Stromal cell of bone marrow (primary cell): ENCODE measurements at places on chromosomes 12 and 14.

- DNase-seq, result no peak
Measured at GRCh38 chr14:96586921-96587822, 85.0 kb downstream of the PAPOLA start.

DNA sequence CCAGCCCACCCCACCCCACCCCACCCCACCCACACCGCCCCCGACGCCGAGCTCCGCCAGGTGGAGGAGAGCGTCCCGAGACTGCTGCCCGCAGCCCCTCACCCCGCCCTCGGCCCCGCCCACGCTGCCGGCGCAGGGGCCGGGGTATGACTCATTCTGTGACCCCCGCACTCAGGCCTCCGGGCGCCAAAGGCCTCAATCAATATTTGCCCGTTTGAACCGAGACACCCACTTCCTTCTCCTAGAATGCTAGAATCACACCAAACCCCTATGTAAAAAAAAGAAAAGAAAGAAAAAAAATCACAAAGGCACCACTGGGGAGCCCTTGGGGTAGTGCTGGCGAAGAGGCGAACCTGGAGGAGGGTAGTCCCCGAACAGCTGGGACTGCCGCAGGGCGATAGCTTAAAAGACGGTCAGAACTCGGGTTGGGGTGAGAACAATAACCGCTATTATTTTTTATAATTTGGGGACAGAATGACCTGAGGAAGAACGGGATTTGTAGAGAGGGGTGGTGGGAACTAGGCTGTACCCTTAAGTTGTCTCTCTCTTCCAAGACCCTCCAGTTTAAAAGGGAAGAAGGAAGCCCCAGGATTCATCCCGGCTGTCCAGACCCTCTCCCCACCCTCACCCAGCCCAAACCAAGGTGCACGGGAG is 894 bp downstream of the KRT8 start:
- no peak for DNase-seq

DNA sequence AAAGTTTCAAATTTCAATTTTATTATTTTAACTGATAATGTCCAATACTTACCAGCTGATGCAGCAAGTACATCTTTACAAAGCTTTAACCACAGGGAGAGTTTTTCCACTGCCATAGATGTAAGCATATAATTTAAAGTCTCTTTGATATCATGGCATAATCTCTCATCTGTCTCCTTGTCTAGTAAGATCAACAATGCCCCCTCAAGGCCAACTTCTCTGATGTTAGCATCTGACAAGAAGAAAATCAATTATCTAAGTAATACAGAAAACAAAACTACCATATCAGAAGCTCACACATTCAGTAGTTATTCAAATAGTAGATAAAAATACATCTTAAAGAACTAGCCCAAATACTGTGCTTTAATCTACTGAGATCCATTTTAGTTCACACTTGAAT is 94.2 kb downstream of the HEATR5A start:
- peak; percentile 37 for DNase-seq

DNA sequence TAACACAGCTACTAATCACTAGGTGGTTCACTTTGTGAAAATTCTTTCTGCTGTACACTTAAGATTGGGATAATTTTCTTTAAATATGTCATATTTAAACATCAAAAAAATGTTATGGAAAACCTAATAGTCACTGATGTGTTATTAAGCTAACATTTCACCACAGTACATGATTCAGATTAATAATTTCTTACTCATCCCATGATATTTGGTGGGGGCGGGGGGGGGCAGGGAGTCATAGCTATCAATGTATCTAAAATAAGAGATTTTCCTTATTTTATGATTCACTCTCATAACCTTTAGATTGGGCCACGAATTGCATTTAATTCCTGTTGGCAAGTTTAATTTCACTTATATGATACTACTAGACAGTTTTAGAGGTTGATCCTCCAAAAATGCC is 88.8 kb downstream of the KCNH5 start:
- no peak for DNase-seq

- no peak for DNase-seq
Measured at GRCh38 chr12:26090836-26091510, 33.9 kb downstream of the BHLHE41 start.

- no peak for DNase-seq
Measured at GRCh38 chr12:10197879-10198278, 14.8 kb upstream of the GABARAPL1 start.

DNA sequence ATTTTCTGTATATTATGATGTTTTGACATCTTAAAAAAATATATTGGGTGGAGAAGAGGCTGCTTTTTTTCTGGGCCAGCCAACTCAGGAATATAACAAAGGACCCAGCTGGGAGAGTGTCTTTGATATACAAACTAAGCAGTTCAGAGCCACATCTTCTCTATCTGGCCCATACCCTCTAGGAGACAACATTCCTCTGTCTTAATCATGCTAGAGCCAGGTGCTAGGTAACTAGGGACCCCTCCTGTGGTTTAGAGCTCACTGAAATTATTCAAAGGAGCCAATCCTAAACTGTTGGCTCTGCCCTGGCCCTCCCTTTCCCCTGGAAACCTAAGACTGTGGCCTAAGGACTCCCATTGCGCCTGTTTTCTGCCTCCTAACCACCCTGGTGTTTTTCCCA is 193.1 kb upstream of the DIO2 start:
- DNase-seq, result no peak
